ENCODE measurements at places on chromosomes 6 and 20.

DNA sequence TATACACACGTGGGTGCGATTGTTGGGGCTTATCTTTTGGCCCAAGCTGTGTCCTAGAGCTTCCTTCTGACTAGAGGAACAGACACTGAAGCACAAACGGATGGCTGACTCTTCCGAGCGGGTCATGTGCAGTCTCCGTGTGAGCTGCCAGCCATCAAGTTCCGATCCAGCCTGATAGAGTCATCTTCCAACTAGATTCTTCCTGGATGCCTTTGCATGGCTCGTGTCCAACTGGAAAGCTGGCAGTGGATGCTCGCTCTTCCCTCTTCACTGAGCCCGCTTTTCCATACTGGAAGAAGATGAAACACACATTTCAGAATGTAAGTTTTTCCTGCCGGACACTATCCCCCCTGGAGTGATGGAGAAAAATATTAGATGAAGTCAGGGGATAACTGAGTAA is 148.1 kb downstream of the SCML4 start:
- no peak for DNase-seq

DNA sequence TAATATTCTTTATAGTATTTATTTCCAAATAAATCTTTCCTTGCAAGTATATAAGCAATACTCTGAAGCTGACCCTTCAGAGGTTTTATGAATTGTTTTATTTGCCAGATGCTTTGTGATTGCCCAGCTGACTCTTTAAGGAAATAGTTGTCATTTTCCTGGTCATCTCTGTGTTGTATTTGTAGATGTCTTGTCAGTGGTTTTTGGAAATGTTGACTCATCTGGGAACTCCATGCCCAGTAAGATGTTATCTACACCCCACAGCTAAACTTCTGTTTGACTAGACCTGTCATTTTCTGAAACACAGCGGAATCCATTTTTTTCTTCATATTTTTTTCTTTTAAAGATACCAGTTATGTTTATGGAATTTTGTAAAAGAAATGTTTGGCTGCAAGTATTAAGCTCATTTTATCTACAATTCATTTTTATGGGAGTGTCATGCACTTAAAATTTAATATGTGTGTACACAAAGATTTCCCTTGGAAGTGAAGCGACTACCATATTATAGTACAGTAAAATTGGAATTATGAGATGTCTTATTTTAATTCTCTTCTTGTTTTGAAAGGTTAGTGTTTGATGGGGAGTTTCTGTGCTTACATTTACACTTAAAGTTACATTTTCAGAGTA is 491.0 kb downstream of the NKAIN2 start:
- no peak for DNase-seq

- no peak for DNase-seq
These were observed 356.0 kb upstream of the JARID2 start for GRCh38 chr6:14889611-14890593.

- DNase-seq: no peak
These were observed 172.8 kb downstream of the CDH4 start for GRCh38 chr20:61424628-61425420.

- DNase-seq: peak; percentile 44
These were observed 32.9 kb upstream of the ERVFRD-1 start for GRCh38 chr6:11144393-11144851.

GRCh38 chr6:47819461-47819860 is 37.6 kb downstream of the OPN5 start:
- DNase-seq: no peak

GRCh38 chr20:61537239-61538182 is 285.4 kb downstream of the CDH4 start:
- no peak for DNase-seq

DNA sequence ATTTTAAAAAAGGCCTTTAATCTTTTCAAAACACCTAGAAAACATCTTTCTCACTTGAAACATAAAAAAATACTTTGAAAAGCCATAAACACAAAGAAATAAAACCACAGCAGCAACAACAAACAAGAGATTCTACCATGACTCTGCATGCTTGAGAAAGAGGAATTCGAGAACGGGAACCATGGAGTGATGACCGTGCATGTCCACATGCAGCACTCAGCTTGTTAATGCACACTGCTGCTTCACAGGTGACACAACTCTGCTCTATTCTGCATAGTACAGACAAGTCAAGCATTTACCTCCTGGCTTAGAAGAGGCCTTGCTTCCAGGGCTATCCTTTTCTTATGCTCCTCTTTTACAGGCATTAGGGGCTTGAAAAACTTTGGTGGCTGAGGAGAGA is 64.9 kb upstream of the NUP153 start:
- no peak for DNase-seq

GRCh38 chr6:37303891-37304503 is 46.1 kb upstream of the TMEM217 start:
- no peak for DNase-seq

DNA sequence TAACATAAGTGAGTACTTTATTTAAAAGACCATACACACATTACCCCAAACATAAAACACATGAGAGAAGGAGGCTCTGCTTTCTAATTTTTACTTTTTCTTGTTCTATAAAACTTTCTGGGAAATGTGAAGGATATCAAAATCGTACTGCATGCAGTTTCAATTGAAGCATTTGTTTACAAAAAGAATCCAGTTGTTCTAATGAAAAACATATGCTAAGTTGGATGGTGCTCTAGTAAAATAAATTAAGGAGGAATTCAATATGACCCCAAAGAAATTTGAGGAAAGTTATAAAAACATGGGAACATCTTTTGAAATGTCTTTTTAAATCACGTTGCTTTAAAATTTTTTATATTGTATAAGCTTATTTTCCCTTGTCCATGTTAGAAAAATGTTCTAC is 37.6 kb downstream of the OR2B6 start:
- no peak for DNase-seq

GRCh38 chr6:140320081-140321080 is 945.9 kb upstream of the CITED2 start:
- DNase-seq: no peak

DNA sequence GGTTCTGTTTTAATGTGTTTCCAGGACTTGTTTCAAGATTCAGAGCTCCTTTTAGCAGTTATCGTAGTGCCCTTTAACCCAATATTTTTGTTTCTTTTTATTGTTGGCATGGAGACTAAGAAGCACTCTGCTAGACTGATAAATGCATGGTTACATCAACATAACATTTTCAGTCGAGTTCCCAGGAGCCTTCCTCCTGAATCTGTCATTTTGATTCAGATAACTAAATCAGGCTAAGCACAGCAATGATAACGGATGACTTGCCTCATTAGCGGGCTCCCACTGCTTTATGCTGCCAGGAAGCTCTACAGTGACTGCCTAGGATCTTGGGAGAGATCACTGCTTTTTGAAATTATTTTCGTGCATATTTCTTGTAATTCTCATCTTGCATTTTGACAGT is 772.8 kb upstream of the GJE1 start:
- no peak for DNase-seq

DNA sequence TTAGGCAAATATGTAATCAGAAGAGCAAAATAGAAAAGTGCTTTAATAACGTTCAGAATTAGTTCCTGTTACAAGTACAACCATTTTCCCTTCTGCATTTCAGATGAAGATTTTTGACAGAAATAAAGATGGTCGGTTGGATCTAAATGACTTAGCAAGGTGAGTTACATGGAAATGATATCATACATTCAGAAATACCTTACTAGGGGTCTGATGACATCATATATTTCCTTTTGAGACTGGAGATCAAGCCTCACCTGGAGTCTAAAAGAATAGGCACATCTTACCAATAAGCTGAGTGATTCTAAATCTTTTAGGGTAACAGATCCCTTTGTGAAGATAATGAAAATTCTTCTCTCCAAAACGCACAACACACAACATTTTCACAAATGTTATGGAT is 29.8 kb downstream of the SCGN start:
- no peak for DNase-seq

- DNase-seq: no peak
These were observed 4.3 kb upstream of the LTA start for GRCh38 chr6:31567531-31568370.

GRCh38 chr6:10883312-10884244 is 1.7 kb upstream of the GCM2 start:
- no peak for DNase-seq

GRCh38 chr20:56582542-56582941 is 46.6 kb upstream of the TFAP2C start:
- no peak for DNase-seq

- DNase-seq: no peak
These were observed 7.7 kb upstream of the ZKSCAN8 start for GRCh38 chr6:28134015-28134414.

Data from effector memory CD4-positive, alpha-beta T cell (primary cell).